WTC11 (cell line): ENCODE measurements at places on chromosomes 11 and 22. TPM values are rescaled to one million over a fixed set of nuclear protein-coding genes. Genes with fewer than 3 reads are reported as not detected.
A peak's percentile ranks its signal among the peaks of the same experiment; 100 is the strongest.

- peaks cover 34% of the 10 kb centered on the region for H3K4me1 ChIP-seq
- peaks cover 19% of the 10 kb centered on the region for H3K27me3 ChIP-seq
- H3K27ac ChIP-seq: peak overlapping the region; percentile 52; the same call in 1 of the 2 replicates
- H3K36me3 ChIP-seq: no peaks in the 10 kb centered on the region
- DNase-seq: peak; percentile 54
- no peak overlapping the region for H3K4me3 ChIP-seq
Observed at GRCh38 chr22:42461511-42461910, 29.3 kb upstream of the NFAM1 start.

- no peak overlapping the region for H3K4me3 ChIP-seq
- H3K27me3 ChIP-seq: no peaks in the 10 kb centered on the region
- peaks cover 34% of the 10 kb centered on the region for H3K4me1 ChIP-seq
- no peak for DNase-seq
- no peaks in the 10 kb centered on the region for H3K36me3 ChIP-seq
Observed at GRCh38 chr11:7495882-7496551, 10.7 kb downstream of the OLFML1 start.

GRCh38 chr11:3153291-3153861, 11.7 kb downstream of the OSBPL5 start:
- no peak overlapping the region for H3K4me3 ChIP-seq
- peak overlapping the region; percentile 57; the same call in 1 of the 2 replicates for H3K27ac ChIP-seq
- H3K4me1 ChIP-seq: peaks cover 35% of the 10 kb centered on the region
- no peaks in the 10 kb centered on the region for H3K36me3 ChIP-seq

DNA sequence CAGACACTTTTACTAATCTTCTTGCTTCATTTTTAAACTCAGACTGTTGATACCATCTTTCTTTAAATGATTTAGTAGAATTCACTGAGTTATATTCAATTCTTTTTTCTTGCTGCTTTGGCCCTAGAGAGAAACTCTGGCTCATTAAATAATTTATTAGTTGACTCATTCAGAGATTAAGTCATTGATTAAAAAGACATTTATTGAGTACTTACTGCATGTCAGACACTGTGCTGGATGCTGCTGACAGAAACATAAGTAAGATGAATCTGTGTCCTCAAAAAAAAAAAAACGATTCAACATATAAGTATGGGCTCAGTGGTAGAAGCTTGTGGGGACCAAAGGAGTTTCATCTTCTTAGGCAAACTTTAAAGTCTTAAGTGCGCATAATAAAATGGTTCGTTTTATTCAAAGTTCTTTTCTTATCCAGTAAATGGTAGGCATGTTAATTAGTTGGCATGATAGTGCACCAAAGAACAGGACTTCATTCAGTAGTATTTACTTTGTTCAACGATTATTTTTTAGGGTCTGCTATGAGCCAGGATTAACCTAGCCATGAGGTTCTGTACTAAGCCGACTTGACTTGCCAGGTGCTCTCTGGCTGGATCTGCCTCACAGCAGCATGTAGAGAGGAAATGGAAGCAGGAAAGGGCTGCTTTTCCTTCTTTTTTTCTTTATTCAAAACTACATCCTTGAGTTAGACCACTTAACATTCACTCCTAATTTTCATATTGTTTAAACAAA, 281.0 kb upstream of the CTSC start:
- no peak for DNase-seq
- no peaks in the 10 kb centered on the region for H3K36me3 ChIP-seq
- no peak overlapping the region for H3K4me3 ChIP-seq
- H3K27me3 ChIP-seq: no peaks in the 10 kb centered on the region
- H3K4me1 ChIP-seq: peaks cover 22% of the 10 kb centered on the region

Gene MARK2
- 50.8 to 57.4 TPM (median 51.4 TPM) in 3 replicates for total RNA-seq

- no peaks in the 10 kb centered on the region for H3K36me3 ChIP-seq
- no peak overlapping the region for H3K27ac ChIP-seq
- H3K4me3 ChIP-seq: no peak overlapping the region
- peaks cover 14% of the 10 kb centered on the region for H3K27me3 ChIP-seq
- H3K4me1 ChIP-seq: peaks cover 10% of the 10 kb centered on the region
- DNase-seq: no peak
Observed at GRCh38 chr22:43148581-43148980, 2.8 kb upstream of the TSPO start.

GRCh38 chr11:110951950-110952503, 239.8 kb upstream of the ARHGAP20 start:
- H3K4me3 ChIP-seq: no peak overlapping the region
- H3K4me1 ChIP-seq: 0 out of 2 replicates have a peak, but pooled peaks cover 4% of the 10 kb centered on the region
- no peak for DNase-seq
- no peak overlapping the region for H3K27ac ChIP-seq
- no peaks in the 10 kb centered on the region for H3K27me3 ChIP-seq

Gene MTMR2
- total RNA-seq: 43.6 to 49.8 TPM (median 45.6 TPM) in 3 replicates

DNA sequence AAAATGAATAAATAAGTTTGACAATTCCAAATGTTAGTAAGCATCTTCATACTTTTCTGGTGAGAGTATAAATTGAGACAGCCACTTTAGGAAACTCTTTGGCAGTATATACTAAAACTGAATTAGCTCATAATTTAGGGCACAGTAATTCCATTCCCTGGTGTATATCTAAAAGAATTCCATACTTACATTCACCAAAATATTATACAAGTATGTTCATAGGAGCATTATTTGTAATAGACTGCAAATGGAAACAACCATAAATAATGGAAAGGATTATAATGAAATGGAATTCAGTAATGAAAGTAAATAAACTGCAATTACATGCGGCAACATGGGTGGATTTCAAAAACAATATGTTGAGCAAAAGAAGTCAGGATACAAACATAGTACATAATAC, 315.8 kb upstream of the LRRC4C start:
- no peak overlapping the region for H3K4me3 ChIP-seq
- H3K27me3 ChIP-seq: no peaks in the 10 kb centered on the region
- H3K27ac ChIP-seq: no peak overlapping the region
- no peak for DNase-seq

DNA sequence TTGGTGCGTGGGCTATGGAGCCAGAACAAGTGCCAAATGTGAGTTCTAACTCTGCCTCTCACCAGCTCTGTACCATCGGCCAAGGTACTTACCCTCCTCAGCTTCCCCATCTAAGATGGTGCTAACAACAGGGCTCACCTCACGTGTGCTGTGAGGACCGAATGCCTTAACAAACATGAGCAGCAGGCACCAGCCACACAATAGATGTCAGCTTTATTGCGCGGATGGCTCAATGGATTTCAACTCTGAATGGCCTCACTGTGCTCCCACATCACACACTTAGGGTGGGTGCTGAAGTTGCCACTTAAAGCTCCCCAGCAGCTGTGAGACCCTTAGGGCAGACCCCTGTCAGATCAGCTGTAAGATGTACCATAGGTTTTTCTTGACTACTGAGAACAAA, 24.1 kb downstream of the RELT start:
- no peaks in the 10 kb centered on the region for H3K36me3 ChIP-seq
- no peak overlapping the region for H3K27ac ChIP-seq
- no peak overlapping the region for H3K4me3 ChIP-seq
- H3K4me1 ChIP-seq: peaks cover 6% of the 10 kb centered on the region

Gene BATF2
- total RNA-seq: 1.3 to 3.2 TPM (median 2.2 TPM) in 3 replicates

GRCh38 chr22:22026157-22026831, 43.7 kb upstream of the TOP3B start:
- no peaks in the 10 kb centered on the region for H3K36me3 ChIP-seq
- no peak overlapping the region for H3K4me3 ChIP-seq
- H3K4me1 ChIP-seq: peaks cover 27% of the 10 kb centered on the region
